ENCODE measurements at places on chromosomes 5 and 9. TPM values are rescaled to one million over a fixed set of nuclear protein-coding genes. Genes with fewer than 3 reads are reported as not detected.

DNA sequence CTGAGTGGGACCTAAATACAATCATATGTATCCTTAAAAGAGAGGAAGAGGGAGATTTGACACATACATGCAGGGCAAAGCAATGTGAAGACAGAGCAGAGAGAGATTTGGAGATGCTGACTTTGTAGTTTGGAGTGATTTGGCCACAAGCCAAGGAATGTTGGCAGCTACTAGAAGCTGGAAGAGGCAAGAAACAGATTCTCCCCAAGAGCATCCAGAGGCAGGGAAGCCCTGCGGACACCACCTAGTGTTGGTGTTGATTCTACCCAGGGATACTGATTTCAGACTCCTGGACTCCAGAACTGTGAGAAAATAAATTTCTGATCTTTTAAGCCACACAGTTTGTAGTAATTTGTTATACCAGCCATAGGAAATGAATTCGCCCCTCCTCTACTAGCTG is 64.9 kb upstream of the OSMR start:
- no peak for DNase-seq
- no peak overlapping the region for H3K4me3 ChIP-seq
- H3K4me1 ChIP-seq: no peaks in the 10 kb centered on the region

GRCh38 chr9:113708821-113709713 is 167.0 kb upstream of the ZNF618 start:
- peaks cover 4% of the 10 kb centered on the region for H3K4me1 ChIP-seq
- H3K27me3 ChIP-seq: peaks cover 18% of the 10 kb centered on the region
- DNase-seq: no peak

DNA sequence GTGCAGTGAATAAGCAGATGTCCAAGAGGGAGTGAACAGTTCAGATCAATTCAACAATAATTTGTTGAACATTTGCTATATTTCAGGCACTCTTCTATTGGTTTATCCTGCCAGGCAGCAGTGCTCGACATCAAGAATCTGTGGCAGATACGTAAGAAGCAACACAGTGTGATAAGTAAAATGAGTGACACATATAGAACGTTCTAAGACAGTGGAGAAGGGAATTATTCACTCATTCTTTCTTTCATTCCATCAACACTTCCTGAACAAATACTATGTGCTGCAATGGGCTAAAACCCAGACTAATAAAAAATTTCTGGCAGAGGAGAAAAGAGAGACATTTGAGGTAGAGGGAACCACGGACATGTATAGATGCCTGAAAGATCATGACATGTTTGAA is 89.9 kb upstream of the GLIS3 start:
- no peaks in the 10 kb centered on the region for H3K36me3 ChIP-seq
- H3K4me3 ChIP-seq: no peak overlapping the region
- no peaks in the 10 kb centered on the region for H3K4me1 ChIP-seq
- no peak overlapping the region for H3K27ac ChIP-seq

DNA sequence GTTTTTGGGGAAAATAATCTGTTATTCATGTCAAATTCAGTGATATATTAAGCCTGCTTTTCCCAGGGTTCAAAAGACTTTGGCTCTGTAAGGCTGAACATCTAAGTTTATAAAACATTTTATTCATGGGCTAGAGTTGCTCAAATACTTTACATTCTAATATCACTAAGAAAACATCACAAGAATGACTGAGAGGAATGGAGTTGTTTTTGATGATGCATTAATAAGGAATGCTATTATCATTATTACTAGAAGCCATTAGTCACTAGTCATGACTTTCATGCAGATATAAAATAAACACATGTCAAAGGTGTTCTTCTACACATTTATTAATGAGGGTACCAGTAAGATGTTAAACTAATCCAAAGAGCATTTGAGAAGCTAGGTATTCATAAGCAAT is 185.5 kb upstream of the KCNN2 start:
- no peak overlapping the region for H3K4me3 ChIP-seq
- no peaks in the 10 kb centered on the region for H3K27me3 ChIP-seq
- peaks cover 2% of the 10 kb centered on the region for H3K36me3 ChIP-seq
- H3K27ac ChIP-seq: no peak overlapping the region
- no peak for DNase-seq

- no peaks in the 10 kb centered on the region for H3K27me3 ChIP-seq
- H3K4me1 ChIP-seq: no peaks in the 10 kb centered on the region
- H3K36me3 ChIP-seq: no peaks in the 10 kb centered on the region
These were observed 455.8 kb upstream of the PTGER4 start for GRCh38 chr5:40223884-40224402.

DNA sequence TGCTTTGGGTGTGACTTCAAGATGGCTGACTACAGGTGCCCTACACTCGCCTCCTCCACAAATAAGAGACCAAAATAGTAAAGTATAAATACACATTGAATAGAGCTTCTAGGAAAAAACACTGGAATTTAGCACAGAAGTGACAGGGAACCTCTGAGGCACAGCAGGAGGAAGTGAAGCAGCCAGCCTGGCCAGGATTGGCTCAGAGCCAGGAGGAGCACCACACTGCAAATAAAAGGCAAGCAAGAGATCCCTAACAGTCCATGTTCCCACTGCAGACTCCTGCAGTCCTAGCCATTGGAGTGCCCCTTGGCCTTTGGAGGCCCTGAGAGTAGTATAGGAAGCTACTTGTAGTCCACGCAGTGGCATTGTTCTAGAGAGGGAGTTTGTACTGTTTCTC is 186.7 kb upstream of the TLX3 start:
- H3K27me3 ChIP-seq: no peaks in the 10 kb centered on the region
- peaks cover 23% of the 10 kb centered on the region for H3K36me3 ChIP-seq
- no peak for DNase-seq
- H3K27ac ChIP-seq: peak overlapping the region; percentile 45

GRCh38 chr9:98085944-98086343 is 29.4 kb downstream of the NANS start:
- no peak for DNase-seq
- no peak overlapping the region for H3K27ac ChIP-seq
- peaks cover 21% of the 10 kb centered on the region for H3K27me3 ChIP-seq
- H3K36me3 ChIP-seq: peaks cover 5% of the 10 kb centered on the region
- H3K4me1 ChIP-seq: peaks cover 23% of the 10 kb centered on the region

- H3K4me3 ChIP-seq: peak overlapping the region; percentile 71
- no peaks in the 10 kb centered on the region for H3K36me3 ChIP-seq
- DNase-seq: peak; percentile 26
- H3K27me3 ChIP-seq: peaks cover 4% of the 10 kb centered on the region
These were observed 172.8 kb downstream of the ERCC6L2 start for GRCh38 chr9:96048104-96048955.

DNA sequence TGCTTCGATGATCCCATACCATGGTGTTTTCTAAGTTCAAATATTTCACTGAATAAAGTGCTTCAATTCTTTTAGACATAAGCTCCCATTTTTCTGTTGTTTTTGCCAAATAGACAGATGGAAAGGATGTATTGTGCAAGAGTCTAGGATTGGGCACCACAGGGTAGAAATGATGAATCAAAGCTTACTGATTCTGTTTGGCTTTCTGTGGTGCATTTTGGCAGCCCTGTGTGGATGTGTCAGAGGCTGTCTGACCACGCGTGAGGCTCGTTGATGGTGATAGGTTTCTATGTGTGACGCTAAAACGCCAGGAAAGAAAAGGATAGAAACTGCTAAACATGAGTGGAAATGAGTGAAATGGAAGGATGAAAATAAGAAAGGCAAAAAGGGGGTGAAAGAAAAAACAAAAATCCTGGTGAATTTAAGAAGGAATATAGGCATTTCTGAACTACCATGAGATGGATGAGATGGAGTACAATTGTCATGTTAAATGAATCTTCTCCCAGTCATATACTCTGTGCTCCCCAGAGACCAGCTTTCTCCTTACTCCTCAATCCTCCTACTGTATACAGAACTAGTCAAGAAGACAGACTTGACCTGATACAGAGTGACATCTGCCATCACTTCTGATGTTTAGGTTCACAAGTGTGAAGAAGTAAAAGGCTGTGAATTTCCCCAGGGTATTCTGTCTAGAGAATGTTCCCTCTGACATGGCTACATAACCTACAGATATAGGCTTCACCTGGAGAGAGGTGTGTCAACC is 54.4 kb downstream of the ANKH start:
- no peak overlapping the region for H3K4me3 ChIP-seq
- H3K36me3 ChIP-seq: no peaks in the 10 kb centered on the region
- no peak for DNase-seq
- peaks cover 6% of the 10 kb centered on the region for H3K4me1 ChIP-seq
- H3K27me3 ChIP-seq: no peaks in the 10 kb centered on the region

GRCh38 chr5:109767997-109768396 is 78.3 kb downstream of the MAN2A1 start:
- no peaks in the 10 kb centered on the region for H3K27me3 ChIP-seq
- H3K36me3 ChIP-seq: peaks cover 6% of the 10 kb centered on the region
- H3K27ac ChIP-seq: no peak overlapping the region

DNA sequence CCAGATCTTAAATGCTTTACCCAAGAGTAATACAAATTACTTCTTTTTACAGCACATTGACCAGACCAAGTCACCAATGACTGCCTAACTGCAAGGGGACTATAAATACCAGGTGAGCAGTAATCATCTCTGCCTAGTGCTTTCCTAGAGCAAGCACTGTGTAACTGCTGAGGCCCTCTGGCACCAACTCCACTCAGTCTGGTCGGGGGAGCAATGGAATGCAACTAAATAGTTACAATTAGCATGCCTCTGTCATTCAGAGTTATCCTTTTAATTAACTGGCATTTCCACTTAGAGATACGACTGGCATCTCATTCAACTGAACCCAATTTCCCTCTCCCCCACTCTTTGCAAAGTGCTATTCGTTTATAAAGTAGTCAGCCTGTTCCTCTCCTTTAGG is 1309.1 kb upstream of the DMAC1 start:
- H3K4me1 ChIP-seq: no peaks in the 10 kb centered on the region
- DNase-seq: no peak
- no peak overlapping the region for H3K27ac ChIP-seq
- no peaks in the 10 kb centered on the region for H3K36me3 ChIP-seq

- no peak for DNase-seq
- H3K4me1 ChIP-seq: peaks cover 6% of the 10 kb centered on the region
- no peak overlapping the region for H3K27ac ChIP-seq
- peaks cover 5% of the 10 kb centered on the region for H3K27me3 ChIP-seq
- no peaks in the 10 kb centered on the region for H3K36me3 ChIP-seq
These were observed 172.1 kb downstream of the GABBR2 start for GRCh38 chr9:98536542-98537173.

GRCh38 chr5:63456279-63456678 is 506.0 kb downstream of the HTR1A start:
- no peaks in the 10 kb centered on the region for H3K4me1 ChIP-seq
- DNase-seq: no peak
- H3K27ac ChIP-seq: no peak overlapping the region
- no peaks in the 10 kb centered on the region for H3K27me3 ChIP-seq

DNA sequence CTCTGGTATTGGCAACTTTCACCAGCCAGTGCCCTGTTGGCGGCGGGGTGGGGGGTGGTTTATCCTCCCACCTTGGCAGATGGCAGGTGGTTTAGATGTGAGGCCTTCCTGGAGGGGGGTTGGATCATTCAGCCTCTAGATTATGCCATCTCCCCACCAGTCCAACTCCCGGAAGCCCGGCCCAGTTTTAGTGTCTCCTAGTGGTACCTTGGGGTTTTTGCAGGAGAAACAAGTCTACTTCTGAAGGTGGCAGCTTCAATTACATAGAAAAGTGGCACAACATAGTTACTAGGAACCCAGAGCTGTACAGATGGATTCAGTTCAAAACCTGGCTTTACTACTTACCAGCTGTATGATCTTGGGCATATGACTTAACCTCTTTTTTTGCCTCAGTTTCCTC is 11.3 kb downstream of the PRLR start:
- no peak for DNase-seq
- H3K36me3 ChIP-seq: no peaks in the 10 kb centered on the region
- H3K27me3 ChIP-seq: no peaks in the 10 kb centered on the region
- H3K27ac ChIP-seq: no peak overlapping the region
- H3K4me1 ChIP-seq: no peaks in the 10 kb centered on the region

- DNase-seq: peak; percentile 18
- H3K4me1 ChIP-seq: peaks cover 3% of the 10 kb centered on the region
These were observed 7.4 kb upstream of the PPP3R2 start for GRCh38 chr9:101601904-101602765.

GRCh38 chr5:77391240-77391765 is 100.8 kb downstream of the WDR41 start:
- peaks cover 4% of the 10 kb centered on the region for H3K36me3 ChIP-seq
- H3K27ac ChIP-seq: peak overlapping the region; percentile 73
- H3K4me1 ChIP-seq: no peaks in the 10 kb centered on the region
- no peak overlapping the region for H3K4me3 ChIP-seq
- H3K27me3 ChIP-seq: no peaks in the 10 kb centered on the region

DNA sequence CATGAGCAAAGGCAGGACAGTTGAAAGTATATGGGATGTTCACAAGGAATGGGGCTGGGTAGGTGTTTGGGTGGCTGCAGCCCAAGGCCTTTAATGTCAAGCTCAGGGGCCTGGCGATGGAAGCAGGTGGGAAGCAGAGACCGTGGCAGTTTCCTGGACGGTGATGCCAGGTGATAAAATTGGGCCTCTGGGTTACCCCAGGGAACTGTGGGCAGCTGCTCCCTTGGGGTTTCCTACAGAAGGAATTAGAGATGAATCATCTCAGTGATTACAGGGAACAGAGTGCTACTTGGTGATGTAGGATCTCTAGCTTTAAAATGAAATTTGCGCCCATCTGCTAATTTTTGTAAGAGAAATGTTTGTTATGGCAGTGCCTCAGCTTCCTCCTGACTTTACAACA is 39.2 kb downstream of the TSTD2 start:
- H3K36me3 ChIP-seq: no peaks in the 10 kb centered on the region
- no peak for DNase-seq
- H3K27ac ChIP-seq: no peak overlapping the region
- H3K4me1 ChIP-seq: peaks cover 4% of the 10 kb centered on the region

- H3K27ac ChIP-seq: no peak overlapping the region
- no peaks in the 10 kb centered on the region for H3K27me3 ChIP-seq
- H3K36me3 ChIP-seq: no peaks in the 10 kb centered on the region
- H3K4me1 ChIP-seq: peaks cover 16% of the 10 kb centered on the region
- H3K4me3 ChIP-seq: no peak overlapping the region
These were observed 1630.1 kb downstream of the MAT2B start for GRCh38 chr5:165135565-165135964.

GRCh38 chr5:102539562-102539961 is 40.8 kb upstream of the SLCO6A1 start:
- H3K27me3 ChIP-seq: no peaks in the 10 kb centered on the region
- peaks cover 3% of the 10 kb centered on the region for H3K36me3 ChIP-seq
- H3K4me1 ChIP-seq: no peaks in the 10 kb centered on the region

The PRKACG gene
- not detected for total RNA-seq

The SLC34A3 gene
- total RNA-seq: not detected

The TXNDC8 gene
- not detected for total RNA-seq

The PCDHAC1 gene
- 4.1 TPM for total RNA-seq

The PCDHGB2 gene
- 1.5 TPM for total RNA-seq

The LRRC19 gene
- not detected for total RNA-seq

The PNPLA7 gene
- total RNA-seq: 1.8 TPM

The MVB12B gene
- 65.5 TPM for total RNA-seq

The SUSD3 gene
- total RNA-seq: not detected

The ANKRD18A gene
- total RNA-seq: 7.6 TPM

The ALDH1B1 gene
- 32.9 TPM for total RNA-seq

The TMEM171 gene
- not detected for total RNA-seq

The MAPKAP1 gene
- 74.3 TPM for total RNA-seq

Data from neural crest cell (in vitro differentiated cells).